ENCODE measurements at places on chromosomes 2 and 18.

GRCh38 chr18:24543086-24543794 lies 82.8 kb downstream of the HRH4 start:
- no peak for DNase-seq

- no peak for DNase-seq
These were observed 3.5 kb upstream of the NEUROD1 start for GRCh38 chr2:181683518-181684453.

DNA sequence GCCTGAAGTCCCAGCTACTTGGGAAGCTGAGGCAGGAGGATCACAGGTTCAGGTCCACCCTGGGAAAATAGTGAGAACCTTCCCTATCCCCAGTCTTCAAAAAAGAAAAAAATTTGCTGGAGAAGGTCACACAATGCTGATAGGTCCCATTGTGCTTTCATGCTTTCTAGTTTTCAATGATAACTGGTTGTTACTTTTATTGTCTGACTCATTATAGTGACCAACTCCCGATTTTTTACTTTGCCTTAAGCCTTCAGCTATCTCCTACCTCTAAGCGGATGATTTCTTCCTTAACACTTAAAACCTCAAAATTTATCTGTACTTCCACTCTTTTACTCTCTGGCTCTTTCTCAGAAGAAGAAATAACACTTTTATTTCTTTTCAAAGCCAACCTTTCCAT lies 17.3 kb downstream of the MSH2 start:
- DNase-seq: no peak

DNA sequence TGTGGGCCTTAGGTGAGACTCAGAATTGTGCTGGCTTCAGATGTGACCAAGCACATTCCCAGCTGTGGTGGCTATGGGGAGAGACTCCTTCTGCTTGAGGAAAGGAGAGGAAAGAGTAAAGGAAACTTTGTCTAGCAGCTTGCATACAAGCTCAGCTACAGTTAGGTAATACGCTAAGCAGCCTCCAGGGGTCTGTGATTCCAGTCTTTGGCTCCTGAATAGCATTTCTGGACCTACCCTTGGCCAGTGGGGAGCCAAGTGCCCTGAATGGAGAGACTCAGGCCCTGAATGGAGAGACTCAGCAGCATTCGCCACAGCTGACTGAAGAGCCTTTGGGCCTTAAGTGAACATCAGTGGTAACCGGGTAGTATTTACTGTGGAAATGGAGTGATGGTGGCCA lies 227.4 kb upstream of the CDH7 start:
- no peak for DNase-seq

GRCh38 chr2:40168032-40168431 lies 283.9 kb downstream of the SLC8A1 start:
- no peak for DNase-seq

GRCh38 chr2:181396256-181397123 lies 60.7 kb upstream of the ITGA4 start:
- DNase-seq: no peak

Data from activated naive CD4-positive, alpha-beta T cell (primary cell).